ENCODE measurements at places on chromosomes 12 and 14.
A peak's percentile ranks its signal among the peaks of the same experiment; 100 is the strongest.

- no peak for DNase-seq
Observed at GRCh38 chr12:66851134-66851533, 172.3 kb upstream of the GRIP1 start.

- DNase-seq, result no peak
Observed at GRCh38 chr14:61178226-61179060, 102.7 kb downstream of the TMEM30B start.

DNA sequence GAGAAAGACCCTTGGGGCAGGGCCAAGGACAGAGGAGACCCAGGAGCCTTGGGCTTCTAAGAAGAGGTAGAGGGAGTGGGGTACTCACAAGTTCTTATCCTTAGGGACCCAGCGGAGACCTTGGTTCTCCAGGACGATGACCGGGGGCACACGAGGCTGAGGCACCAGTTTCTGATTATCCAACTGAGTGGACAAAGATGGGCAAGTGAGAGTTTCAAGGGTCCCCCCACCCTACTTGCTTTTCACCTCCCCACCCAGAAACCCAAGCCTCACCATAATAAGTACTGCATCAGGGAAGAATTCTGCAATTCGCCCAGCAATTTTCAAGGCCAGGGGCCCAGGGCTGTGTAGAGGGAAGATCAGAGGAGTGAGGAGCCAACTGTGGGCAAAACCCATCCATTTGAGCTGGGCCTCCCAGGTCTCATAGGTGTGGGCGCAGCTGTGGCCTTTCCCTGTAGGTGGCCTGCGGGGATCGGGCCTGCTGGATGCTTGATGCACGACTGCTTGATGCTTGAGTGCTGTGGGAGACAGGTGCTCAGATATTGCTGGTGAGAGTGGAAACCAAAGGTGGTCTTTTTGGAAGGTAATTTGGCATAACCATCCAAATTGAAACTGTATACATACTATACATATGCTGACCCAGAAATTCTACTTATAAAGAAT, 2.0 kb downstream of the EMC9 start:
- no peak for DNase-seq

DNA sequence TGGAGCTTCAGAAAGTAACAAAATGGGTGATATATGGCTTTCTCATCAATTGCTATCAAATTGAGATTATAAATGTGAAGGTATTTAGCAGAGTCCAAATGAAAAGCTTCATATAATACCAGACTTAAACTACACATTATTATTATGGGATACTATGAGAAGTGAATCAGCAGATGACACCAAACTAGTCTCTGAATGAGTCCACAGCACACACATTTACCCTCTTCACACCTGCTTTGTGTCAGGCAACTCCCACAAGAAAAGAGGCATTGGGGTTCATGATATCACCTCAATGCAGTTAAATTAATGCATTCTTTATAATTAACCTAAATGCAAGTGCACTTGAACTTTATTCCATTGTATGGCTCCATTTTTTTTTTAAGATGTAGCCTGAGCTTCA, 330.5 kb downstream of the BCL11B start:
- no peak for DNase-seq

- no peak for DNase-seq
Observed at GRCh38 chr12:1504304-1504894, 90.0 kb downstream of the FBXL14 start.

- DNase-seq, result no peak
Observed at GRCh38 chr14:94328196-94328595, 5.1 kb upstream of the SERPINA6 start.

DNA sequence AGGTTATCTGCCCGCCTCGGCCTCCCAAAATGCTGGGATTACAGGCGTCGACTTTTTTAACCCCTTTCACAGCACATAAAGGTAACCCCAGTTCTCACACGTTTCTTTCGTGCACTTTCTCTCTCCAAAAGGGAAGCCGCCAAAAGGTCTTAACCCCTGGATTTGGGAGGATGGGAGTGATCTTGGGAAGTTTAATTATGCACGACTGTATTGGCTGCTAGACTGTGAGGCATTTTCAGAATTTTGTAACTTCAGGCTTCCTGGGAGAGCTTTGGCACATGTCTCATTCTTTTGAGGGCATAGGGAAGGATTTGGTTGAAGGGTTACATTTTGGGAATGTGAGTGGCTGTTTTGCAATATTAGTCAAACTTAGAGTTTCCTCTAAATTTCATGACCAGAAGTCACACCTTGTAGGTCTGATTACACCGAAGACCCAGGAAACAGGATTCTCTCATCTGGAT, 1.4 kb upstream of the SMARCC2 start:
- DNase-seq, result no peak

GRCh38 chr12:30827101-30828066, 72.6 kb upstream of the CAPRIN2 start:
- DNase-seq, result no peak

DNA sequence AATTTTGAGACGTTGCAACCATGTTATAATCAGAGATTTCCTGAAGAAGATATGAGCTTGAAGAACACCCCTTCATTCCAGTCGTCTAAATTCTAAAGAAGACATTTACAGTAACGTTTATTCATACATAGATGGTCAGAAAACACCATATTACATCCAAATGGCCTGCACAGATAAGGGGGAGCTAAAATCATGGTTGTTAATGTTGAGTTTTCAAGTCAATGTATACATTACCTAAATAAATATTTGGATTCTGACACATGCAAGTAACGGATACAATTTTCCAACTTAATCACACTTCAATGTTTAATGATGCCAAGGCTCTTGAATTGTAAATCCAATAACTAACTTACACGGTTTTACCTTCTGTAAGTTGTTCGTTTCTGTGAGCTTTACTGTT, 318.4 kb downstream of the SLC6A15 start:
- DNase-seq, result no peak

DNA sequence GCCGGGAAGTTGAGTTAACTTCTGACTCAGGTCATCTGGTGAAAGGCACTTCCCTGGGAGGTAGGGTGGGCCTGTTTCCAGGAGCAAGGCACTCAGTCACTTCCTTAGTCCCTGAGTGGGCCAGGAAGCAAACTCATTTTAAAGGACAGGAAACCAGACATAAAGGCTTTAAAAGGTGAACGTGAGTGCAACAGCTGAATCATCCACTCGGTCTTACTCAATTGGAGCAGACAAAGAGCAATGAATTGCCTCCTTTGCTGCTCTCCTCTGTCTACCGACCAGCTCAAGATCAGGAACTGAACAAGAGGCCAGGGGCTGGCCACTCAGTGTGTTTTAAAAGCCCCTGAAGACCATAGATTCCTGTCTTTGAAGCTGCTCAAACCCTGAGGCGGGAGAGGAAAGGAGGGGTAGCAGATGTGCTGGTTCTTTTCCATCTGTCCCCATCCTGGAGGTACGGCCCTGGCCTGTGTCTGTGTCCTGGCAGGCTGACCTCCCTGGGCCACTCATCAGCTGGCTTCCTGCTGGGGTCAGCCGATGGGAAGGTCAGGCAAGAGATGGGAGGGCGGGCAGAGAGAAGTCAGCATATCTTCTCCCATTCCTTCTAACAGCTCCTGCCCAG, 148.9 kb downstream of the PPM1H start:
- DNase-seq, result no peak

- no peak for DNase-seq
Observed at GRCh38 chr12:101901777-101902176, 24.4 kb downstream of the DRAM1 start.

DNA sequence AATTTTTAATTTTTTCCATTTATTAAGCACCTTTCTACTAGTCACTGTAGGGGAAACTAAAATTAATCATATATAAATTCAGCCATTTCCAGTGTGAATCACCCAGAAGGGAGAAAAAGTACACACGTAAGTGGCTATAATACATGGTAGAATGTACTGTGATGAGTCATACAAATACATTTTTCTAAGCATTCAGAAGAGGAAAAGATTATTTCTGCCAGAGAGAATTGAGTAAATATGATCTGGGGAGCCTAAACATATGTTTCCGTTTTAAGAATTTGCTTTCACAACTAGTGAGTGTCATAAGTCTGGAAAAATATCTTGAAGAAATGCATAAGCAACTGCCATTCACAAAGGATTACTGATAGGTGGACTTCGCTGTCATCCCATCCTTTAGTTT, 102.8 kb downstream of the TGFB3 start:
- DNase-seq, result no peak

- no peak for DNase-seq
Observed at GRCh38 chr14:59492384-59492783, 8.1 kb downstream of the JKAMP start.

- no peak for DNase-seq
Observed at GRCh38 chr14:61160798-61161197, 120.3 kb downstream of the TMEM30B start.

GRCh38 chr12:63844391-63845341, at the start of gene SRGAP1:
TSS of gene SRGAP1 (plus strand) at chr12:63844700. CDS start at chr12:63844817, 117 bp downstream.
- DNase-seq, result peak; percentile 48

- no peak for DNase-seq
Observed at GRCh38 chr12:5900533-5901205, 44.4 kb downstream of the ANO2 start.

DNA sequence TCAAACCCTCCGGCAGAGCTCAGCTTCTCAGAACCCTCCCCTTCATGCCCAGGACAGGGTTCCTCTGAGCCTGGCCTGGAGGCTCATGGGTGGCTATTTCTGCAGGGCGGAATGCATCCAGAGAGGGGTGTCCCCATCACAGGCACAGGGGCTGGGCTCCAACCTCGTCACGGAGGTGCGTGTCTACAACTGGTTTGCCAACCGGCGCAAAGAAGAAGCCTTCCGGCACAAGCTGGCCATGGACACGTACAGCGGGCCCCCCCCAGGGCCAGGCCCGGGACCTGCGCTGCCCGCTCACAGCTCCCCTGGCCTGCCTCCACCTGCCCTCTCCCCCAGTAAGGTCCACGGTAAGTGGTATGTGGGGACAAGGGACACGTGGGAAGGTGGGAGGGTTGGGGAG, 15.7 kb downstream of the HNF1A start:
- DNase-seq, result no peak

DNA sequence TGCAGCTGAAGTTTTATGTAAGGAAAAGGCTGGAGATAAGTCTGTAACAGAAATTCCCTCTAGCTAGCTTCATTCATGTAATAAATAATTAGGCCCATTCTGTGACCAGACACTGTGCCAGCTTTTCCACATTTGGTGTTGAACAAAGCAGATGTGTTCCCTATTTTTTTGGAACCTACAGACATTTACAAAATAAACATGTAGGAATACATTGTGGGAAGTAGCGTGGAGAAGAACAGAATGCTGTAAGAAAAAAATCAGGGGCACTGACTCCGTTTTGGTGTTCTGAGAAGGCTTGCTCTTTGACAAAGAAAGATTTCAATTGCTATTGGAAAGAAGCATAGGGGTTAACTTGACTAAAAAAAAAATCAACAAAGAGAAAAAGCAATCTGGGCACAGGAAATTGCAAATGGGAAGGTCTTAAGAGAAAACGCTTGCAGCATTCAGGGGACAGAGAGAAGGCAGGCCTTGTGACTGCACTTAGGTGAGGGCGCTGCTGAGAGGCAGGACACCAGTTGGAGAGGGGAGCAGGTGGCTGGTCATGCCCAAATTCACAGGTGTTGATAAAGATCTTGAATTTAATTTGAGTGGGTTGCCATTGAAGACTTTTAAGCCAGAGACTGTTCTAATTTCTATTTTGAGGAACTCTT, 4.0 kb downstream of the FAR2 start:
- no peak for DNase-seq

- DNase-seq, result no peak
Observed at GRCh38 chr12:85489194-85489593, 209.2 kb downstream of the ALX1 start.

GRCh38 chr14:33762161-33762851, 188.6 kb downstream of the EGLN3 start:
- no peak for DNase-seq

DNA sequence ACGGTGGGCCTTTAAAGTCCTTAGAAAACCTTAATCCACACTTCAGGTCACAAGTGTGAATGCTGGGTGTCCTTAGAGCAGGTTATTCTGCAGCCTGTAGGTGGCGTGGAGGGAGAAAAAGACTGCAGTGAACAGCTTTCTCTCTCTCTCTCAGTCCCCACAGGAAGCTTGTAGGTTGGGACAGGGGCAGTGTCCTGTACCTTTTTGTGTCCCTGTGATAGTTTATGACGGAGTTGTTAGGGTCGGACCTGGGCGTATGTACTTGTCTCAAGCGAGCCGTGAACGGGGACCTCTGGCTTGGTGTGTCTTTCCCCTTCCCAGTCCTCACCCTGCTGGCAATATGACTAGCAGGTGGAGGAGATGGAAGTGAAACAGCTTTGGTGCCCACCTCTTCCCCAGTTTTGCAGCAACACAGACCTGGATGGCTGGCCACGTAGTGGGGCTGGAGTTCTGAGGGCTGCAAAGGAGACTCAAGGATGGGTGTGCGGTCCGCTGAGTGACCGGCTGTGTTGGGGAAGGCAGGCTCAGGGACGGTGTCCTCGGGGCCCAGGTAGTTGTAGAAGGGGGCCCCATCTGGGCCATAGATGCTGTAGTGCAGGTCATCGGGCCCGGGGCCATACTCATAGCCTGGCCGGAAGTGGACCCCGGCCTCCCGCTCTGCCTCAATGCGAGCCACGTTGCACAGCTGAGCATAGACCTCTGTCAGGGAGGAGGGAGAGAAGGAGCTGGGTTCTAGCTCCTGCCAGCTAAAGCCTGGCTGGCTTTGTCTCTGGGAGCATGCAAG, 8.9 kb downstream of the ISCA2 start:
- no peak for DNase-seq

- DNase-seq, result no peak
Observed at GRCh38 chr14:62081012-62081612, 318.9 kb downstream of the SNAPC1 start.

DNA sequence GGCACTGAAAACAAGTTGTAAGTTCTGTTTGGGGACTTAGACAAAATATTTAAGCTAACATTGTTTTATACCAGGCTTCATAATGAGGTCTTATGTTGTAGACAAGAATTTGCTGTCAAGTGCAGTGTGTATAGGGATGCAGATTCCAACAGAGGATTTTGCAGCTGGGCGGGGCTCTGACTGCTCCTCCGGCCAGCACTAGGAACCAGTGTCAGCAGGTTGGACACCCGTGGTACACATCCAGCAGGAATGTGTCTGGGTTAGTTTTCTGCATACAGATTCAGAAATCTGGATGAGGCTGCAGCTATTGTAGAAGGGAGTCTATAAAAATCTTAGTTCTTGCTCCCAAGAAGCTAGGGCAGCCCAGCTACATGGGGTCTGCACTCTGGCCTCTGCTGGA, 194.3 kb upstream of the RBM19 start:
- DNase-seq, result no peak

DNA sequence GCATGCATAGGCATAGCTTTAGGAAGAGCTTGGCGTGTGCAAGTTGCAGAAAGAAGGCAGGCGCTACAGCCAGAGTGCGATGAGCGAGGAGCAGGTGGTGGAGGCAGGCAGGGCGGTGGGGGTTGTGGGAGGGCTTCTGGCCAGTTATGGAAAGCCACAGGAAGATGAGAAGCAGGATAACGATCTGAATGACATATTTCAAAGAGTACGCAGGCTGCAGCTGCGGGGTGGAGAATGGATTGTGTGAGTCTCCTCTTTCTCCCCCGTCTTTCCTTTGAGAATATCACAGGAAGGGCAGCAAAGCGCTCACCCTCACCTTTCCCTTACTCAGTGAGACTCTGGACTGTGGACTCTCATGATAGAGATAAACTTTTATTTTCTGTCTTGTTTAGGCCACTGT, 48.7 kb upstream of the PLXNC1 start:
- no peak for DNase-seq

GRCh38 chr12:32089156-32089555, 17.5 kb upstream of the BICD1 start:
- no peak for DNase-seq

GRCh38 chr14:55893705-55894104, 224.5 kb upstream of the PELI2 start:
- DNase-seq, result no peak

- DNase-seq, result no peak
Observed at GRCh38 chr12:70044167-70044566, 199.1 kb upstream of the CNOT2 start.
